ENCODE measurements at places on chromosomes 16 and 17.

GRCh38 chr16:57648581-57649442 is 19.3 kb upstream of the ADGRG3 start:
- peak; percentile 72 for DNase-seq

- DNase-seq = no peak
Measured at GRCh38 chr17:70187383-70187782, 18.1 kb downstream of the KCNJ2 start.

- no peak for DNase-seq
Measured at GRCh38 chr17:82493226-82493781, 26.2 kb upstream of the FOXK2 start.

- DNase-seq = no peak
Measured at GRCh38 chr17:49241692-49242397, 11.3 kb upstream of the PHOSPHO1 start.

GRCh38 chr17:5913032-5913531 is 157.1 kb upstream of the WSCD1 start:
- no peak for DNase-seq

- no peak for DNase-seq
Measured at GRCh38 chr16:24045641-24046040, 209.9 kb downstream of the PRKCB start.

DNA sequence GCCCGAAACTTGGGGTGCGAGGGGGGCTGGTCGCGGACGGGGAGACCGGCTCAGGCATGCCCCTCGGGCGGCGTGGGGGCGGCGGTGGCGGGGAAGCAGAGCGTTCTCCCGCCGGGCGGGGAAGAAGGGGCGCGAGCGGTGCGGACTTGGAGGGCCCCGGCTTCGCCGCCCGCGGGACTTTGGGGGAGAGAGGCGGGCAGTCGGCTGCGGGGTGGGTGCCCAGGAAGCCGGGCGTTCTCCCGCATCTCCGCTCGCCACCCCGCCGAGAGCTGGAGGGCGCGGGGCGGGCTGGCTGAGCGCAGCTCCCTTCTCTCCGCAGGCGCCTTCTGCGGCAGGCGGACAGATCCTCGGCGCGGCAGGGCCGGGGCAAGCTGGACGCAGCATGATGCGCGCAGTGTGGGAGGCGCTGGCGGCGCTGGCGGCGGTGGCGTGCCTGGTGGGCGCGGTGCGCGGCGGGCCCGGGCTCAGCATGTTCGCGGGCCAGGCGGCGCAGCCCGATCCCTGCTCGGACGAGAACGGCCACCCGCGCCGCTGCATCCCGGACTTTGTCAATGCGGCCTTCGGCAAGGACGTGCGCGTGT is 772 bp downstream of the NTN1 start:
- no peak for DNase-seq

DNA sequence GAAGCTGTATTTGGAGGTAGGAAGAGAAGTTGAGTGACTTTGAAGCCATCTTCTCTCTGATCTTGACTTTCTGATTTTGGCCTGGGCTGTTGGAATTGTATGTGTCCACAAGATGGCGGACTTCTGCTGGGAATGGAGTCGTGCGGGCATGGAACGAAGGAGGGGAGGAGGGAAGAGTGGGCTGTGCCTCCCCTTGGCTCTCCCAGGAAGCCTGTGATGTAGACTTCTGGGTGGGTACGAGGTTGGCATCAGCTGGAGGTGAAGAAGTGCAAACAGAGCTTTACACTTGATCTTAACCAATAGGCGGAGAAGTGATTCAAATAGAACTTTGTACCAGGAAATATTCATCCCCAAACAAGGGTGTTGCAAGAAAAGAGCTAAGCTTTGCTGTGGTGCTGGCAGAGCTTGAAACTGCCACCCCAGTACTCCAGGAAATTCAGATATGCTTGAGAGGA is 7.4 kb upstream of the TMEM220 start:
- no peak for DNase-seq

DNA sequence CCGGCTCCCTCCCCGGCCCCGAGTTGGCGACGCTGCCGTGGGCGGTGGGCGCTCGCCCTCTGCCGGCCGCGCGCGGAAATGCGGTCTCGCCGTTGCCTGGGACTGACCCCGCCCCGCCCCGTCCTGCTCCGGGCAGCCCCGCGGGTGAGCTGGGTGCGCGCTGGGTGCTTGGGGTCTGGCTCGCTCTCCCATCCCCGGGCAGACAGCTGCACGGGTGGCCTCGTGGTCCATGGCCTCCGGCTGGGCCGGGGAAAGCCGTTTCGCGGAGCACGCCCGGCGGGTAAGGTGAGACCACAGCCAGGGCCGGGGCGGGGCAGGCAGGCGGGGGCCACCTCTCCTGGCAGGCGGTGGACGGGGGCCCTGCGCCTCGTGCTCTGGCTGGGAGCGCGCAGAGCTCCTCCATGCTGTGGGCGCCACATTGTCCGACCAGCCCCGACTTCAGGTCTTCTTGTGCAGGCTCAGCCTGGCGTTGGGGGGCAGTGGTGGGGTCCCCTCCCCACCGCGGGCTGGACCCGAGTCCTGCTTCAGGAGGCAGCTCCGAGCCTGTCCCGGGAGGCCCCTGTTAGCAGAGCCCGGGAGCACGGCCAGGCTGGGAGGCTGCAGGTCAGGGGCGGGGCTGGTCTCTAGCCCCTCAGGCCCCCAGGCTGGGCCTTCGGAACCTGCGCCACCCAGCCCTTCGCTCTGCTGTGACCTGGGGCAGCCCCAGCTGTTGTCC is 7.0 kb upstream of the C1QTNF8 start:
- no peak for DNase-seq

GRCh38 chr17:81313776-81314397 is 18.8 kb upstream of the SLC38A10 start:
- DNase-seq = no peak

- DNase-seq = peak; percentile 99
Measured at GRCh38 chr17:48816774-48817590, at the start of gene TTLL6. Gene TTLL6, minus strand, starts transcription at chr17:48817229. Its CDS starts 157 bp downstream, at chr17:48817072.

- DNase-seq = no peak
Measured at GRCh38 chr17:10094797-10095196, 103.6 kb downstream of the GAS7 start.

GRCh38 chr16:88813269-88814143 is 1.8 kb upstream of the APRT start:
- no peak for DNase-seq

DNA sequence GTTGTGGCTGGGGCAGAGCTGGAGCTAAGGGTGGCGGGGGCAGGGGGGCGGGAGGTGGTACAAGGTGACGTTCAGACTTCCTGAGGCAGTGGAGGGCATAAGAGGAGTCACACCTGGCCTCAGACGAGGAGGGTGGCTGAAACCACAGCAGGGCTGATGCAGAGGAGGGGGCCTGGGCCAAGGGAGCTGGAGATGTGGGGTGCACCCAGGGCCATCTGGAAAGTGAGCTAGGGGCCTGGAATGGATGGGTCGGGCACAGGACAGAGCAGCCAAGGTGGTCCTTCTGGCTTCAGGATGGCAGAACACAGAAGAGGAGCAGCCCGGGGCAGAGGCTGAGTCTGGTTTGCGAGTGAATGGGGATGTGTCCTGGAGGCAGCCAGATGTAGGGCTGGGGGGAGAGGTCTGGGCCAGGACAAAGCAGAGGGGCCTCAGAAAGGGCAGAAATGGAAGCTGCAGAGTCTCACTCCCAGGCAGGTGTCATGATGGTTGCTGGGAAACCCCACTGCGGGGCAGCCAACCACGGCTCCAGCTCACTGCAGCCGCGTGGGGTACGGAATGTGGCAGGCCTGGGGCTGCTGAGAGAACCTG is 57.6 kb downstream of the PRMT7 start:
- DNase-seq = no peak

DNA sequence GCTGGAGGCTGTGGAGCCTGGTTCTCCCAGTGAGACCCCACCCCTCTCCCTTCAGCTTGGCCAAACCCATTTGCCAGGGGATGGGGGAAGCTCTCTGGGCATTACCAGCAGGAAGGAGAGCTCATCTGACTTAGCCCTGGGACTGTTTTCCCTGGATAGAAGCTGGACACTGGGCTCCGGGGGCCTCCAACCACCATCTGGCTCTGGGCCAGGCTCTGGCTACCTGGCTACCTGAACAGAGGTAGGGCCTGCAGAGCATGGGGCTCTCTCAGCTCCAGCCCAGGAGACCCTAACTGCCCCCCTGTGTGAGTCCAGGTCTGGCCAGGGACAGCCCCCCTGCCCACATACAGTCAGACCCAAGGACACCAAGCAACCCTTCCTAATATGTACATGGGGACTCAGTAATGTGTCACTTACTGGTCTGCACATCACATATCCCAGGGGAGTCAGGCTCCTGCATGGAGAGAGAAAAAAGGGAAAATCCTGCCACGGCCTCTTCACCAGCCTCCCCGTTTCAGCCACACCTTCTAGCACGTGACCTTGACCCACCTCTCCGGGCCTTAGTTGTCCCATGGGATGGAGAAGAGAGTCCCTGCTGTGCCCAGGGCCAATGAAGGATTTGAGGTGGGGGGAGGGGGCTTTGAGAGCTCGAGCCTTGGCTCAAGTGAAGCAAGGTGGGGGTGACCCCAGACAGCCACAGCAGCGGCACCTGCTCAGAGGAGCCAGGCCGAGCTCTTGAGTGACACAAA is 13.8 kb downstream of the CNGB1 start:
- no peak for DNase-seq

GRCh38 chr17:21548236-21548635 is 144.1 kb upstream of the KCNJ18 start:
- no peak for DNase-seq

DNA sequence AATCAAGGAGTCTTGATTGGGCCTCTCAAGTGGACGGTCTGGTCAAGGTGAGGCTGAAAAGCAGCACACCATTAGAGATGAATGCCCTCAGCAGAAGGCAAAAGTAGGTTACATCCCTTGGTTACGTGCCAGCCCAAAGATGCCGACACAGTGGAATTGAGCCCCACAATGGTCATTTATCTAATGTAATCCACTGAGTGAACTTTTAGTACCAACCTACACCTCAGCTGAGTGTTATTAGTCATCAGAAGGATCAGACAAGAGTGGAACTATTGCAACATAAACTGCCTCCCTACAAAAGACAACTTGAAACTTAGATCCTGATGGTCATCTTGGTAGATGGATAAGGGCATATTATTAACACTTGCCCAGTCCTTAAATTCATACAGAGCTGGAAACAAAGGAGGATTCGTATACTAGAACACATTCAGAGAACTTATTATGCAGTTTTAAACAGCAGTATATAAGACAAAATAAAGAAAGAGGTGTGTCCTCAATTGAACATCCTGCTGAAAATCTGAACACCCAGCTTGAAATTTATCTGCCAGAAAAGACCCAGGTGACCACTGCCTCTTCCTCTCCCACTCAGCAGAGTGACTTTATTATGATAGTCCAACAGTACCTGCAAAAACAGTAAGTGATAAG is 2.8 kb downstream of the DCUN1D3 start:
- DNase-seq = no peak
